Left renal cortex interstitium (tissue), 4 donors: ENCODE measurements at places on chromosomes 3 and 15.

DNA sequence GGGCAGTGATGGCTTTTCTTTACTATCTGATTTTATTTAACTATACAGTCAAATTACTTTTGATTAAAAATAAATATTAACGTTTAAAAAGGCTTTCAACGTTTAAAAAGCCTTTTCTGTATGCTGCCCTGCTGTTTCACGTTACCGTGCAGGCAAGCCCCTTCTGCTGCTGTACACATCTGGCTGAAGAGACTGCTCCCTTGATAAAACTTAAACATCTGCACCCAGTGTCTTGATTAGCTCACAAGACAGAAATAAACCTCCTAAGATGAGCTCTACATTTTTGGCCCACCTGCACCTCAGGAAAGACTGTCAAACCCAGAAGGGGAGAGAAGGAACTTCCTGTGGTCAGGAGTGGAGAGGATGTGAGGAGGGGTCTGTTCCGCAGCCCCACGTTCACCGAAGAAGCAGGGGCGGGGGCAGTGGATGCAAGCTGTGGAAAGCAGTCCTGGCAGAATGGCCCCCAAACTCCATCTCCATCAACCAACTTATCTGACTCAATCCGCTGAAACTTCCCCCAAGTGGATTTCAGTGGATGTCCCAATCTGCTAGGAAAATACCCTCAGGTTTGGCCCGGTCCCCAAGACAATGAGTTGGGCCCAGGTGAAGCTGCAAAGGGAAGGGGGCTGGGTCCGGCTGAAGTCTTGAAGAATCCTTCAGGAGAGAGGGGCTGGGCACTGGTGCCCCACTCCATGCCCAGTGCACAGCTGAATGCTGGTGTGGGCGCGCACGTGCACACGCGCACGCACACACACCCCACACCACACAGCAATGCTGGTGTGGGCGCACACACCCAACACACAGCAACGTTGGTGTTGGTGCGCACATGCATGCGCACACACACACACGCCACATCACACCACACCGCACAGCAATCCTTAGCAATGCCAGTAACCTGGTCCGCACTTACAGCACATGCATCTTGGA is 88.6 kb downstream of the LRIG1 start:
- DNase-seq: no peak

DNA sequence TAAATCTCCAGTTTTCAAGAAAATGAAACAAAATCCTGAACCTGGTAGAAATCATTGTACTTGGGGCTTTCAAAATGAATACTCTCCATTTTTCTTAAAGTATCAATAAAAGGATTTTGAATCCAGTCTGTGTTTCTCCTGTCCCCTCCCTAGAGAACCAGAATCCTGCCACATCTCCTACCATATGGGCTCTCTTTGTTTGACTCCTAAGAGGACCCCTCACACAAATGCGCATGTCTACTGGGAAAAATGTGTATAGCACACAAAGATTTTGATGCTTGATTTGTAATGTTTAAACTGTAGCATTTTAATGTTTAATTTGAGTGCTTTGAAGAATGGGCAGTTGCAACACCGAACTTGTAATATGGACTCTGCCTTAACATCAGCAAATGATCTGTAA is 25.9 kb downstream of the LRRC3B start:
- DNase-seq: no peak

- DNase-seq: no peak
Observed at GRCh38 chr3:192892981-192893700, 24.5 kb downstream of the MB21D2 start.

DNA sequence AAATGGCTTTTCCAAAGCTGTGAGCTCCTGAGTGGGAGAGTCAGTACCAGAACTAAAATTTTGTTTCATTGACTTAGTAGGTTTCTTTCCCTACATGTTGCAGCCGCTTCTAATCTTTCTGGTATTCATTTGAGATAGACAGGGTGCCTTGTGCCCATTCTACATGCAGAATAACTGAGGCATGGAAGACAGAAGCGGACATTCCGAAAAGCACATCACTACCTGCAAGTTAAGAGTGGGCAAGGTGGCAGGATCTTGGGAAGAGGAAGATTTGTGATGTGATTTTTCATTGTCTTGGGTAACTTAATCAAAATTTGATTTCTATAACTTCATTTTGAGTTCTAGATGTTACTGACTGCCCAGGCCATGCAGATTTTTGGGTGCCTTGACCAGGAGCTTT is 2.0 kb downstream of the MAP2K5 start:
- DNase-seq: no peak

DNA sequence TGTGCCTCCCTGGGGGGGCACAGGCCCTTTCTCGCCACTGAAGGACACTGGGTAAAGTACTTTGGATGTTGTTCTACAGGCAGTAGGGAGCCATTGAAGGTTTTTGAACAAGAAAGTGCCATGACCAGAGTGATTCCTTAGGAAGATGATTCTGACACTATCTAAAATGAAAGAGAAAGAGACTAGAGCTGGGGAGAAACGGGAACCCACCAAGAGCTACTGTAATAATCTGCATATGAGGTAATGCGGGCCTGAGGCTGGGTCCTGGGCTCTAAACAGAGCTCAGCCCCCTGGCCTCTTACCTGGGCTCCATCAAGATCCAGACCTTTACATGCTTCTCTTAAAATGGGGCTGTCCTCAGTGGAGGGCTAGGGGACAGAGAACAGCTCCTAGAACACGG is 24.9 kb downstream of the GRK7 start:
- DNase-seq: no peak

DNA sequence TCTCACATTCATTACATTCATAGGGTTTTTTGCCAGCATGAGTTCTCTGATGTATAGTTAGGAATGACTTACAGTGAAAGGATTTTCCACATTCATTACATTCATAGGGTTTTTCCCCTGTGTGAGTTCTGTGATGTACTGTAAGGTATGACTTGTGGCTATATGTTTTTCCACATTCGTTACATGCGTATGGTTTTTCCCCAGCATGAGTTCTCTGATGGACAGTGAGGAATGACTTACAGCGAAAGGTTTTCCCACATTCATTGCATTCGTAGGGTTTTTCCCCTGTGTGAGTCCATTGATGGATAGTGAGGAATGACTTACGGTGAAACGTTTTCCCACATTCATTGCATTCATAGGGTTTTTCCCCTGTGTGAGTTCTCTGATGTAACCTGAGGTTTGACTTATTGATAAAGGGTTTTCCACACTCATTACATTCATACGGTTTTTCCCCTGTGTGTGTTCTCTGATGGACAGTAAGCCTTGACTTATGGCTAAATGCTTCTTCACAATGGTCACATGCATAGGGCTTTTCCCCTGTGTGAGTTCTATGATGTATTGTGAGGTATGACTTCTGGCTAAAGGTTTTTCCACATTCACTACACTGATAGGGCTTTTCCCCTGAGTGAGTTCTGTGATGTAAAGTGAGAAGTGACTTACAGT is 47.4 kb downstream of the ZNF717 start:
- DNase-seq: no peak

GRCh38 chr15:80439140-80439539 is 35.0 kb downstream of the ARNT2 start:
- DNase-seq: no peak

DNA sequence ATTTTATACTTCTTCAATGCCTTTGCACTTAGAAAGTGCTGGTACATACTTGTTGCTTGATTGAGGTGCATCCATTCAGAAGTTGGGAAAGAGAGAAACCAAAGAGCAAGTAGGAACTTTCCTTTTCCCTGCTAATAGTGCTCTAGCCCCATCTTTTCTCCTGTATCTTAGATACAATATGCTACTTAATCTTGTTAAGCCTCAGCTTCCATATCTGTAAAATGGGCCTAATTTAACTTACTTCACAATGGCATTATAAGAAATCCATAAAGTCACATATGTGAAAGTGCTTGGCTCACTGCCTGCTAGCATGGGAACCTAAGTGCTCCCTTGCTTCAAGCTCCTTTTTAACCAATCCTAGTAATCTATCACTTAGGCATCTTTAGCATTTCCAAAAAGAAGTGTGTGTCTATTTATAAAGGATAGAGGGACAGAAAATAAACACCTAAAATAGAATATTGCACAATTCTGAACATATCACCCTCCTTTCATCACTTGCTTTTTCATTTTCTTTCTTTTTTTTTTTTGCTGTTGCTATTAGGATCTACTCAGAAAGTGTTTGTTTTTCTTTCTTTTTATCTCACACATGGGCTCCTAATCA is 28.1 kb downstream of the KCNAB1 start:
- DNase-seq: no peak

GRCh38 chr15:67456677-67457529 is 64.0 kb upstream of the C15orf61 start:
- DNase-seq: peak; percentile 64

- no peak for DNase-seq
Observed at GRCh38 chr3:185353823-185354614, 8.9 kb upstream of the MAP3K13 start.

- no peak for DNase-seq
Observed at GRCh38 chr3:72722930-72723726, 125.1 kb downstream of the SHQ1 start.

GRCh38 chr15:31497838-31498237 is 171.2 kb downstream of the KLF13 start:
- DNase-seq: no peak

- DNase-seq: no peak
Observed at GRCh38 chr3:38739396-38739689, 76.7 kb downstream of the SCN10A start.

GRCh38 chr3:67517781-67518180 is 136.6 kb downstream of the SUCLG2 start:
- no peak for DNase-seq

GRCh38 chr3:154973851-154974250 is 106.3 kb upstream of the MME start:
- DNase-seq: no peak

- no peak for DNase-seq
Observed at GRCh38 chr3:33490641-33491241, 50.5 kb upstream of the UBP1 start.

GRCh38 chr3:46626039-46626438 is 13.7 kb downstream of the FAM240A start:
- DNase-seq: no peak

GRCh38 chr15:51737522-51738305 is at the start of gene LYSMD2:
TSS of gene LYSMD2 (minus strand) at chr15:51737655. CDS start at chr15:51737622, 33 bp downstream.
- DNase-seq: no peak

DNA sequence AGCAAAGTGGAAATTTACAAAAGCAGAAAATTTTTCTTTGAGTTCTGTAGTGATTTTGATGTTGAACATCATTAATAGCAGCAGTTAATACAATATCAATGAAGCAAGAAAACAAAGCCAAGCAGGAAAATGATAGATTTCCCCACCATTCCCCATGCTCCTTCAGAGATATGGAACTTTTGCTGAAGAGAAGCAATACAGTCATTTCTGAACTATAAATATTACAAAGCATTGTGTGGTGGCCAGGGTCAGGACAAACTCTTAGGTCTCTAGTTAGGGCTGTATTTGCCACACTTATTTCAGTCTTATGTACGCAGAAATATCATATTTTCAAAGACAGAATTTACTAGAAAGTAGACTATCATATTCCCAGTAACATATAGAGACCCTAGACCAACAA is 88.8 kb upstream of the P3H2 start:
- no peak for DNase-seq

DNA sequence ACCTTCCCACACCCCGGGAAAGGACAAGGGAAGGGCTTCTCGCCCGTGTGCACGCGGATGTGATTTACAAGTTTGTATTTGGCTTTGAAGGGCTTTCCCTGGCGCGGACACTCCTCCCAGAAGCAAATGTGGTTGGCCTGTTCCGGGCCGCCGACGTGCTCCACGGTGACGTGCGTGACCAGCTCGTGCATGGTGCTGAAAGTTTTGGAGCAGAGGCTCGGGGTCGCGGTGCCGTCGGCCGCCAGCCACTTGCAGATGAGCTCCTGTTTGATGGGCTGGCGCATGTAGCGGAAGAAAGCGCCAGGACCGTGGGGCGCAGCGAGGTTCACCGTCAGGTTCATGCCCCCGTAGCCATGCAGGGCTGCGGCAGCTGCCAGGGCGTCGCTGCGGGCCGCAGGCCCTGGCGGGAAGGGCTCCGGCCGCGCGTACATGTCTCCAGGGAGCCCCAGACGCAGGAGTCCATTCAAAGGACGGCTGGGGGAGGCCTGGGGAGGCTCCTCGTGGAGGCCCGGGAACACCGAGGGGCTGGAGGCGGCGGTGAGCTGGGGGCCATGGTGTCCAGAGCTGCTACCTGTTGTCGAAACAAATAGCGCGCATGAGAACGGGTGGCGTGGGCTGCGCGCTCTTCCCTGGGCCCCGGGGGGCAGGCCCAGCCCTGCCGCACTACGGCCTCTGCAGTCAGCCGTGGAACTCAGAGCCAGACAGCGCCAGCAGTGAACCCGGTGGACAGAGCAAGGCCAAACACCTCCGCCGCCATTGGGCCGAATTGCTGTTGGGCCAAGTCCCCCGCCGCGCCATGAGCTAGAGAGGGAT is 10.2 kb downstream of the ZIC4 start:
- no peak for DNase-seq

DNA sequence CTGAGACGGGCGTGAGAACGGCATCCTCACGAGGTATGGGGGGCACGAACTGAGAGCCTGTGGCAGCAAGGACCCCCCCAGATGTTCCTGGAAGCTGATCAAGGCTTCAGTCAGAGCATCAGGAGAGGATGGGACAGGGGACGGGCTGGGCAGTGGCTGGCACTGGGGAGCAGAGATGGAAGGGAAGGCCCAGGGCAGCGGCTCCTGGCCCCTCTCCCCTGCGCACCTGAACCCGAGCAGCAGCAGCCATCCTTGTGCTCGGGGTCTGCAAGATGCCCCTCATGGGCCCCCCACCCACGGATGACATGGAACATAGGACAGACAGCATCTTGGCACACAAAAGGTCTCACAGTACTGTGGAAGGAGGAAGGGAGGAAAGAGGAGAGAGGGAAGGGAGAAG is 51.3 kb downstream of the DHX30 start:
- no peak for DNase-seq

DNA sequence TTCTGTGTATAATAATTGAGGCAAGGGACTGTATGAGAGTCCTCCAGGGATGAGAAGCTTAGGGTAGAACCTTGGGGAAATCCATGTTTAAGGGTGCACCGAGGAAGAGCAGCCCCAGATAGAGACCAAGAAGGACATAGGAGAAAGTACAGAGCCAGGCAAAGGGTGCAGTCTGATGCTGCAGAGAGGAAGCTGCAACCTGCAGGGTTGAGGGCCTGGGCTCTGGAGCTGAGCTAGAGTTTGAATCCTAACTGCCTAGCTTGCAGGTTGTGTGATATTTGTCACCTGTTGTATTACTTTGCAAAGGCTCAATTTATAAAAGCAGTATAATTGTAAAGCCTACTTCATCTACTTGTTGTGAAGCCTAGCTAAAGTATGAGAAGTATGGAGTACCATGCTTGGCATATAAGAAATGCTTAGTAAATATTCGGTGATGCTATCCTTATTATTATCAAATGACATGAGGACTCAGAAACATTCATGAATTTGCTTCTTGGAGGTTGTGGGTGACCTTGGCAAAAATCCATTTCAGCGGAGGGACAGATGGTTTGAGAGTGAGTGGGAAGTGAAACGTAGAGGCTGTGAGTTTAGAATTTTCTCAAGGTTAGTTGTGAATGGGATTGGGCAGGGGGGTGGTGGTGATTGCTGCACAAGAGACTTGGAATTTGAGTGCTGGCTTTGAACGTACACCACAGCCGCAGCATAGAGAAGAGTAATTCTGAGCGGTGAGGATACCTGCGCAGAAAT is 43.8 kb downstream of the PLCL2 start:
- no peak for DNase-seq
